ENCODE measurements at places on chromosomes 5 and 9. TPM values are rescaled to one million over a fixed set of nuclear protein-coding genes. Genes with fewer than 3 reads are reported as not detected.

The SMIM27 gene
- polyA plus RNA-seq = 74.6 TPM

The TMEM252 gene
- not detected for polyA plus RNA-seq

The CAVIN4 gene
- polyA plus RNA-seq = 0.11 TPM

The TAF1L gene
- not detected for polyA plus RNA-seq

The TICAM2 gene
- 1.6 TPM for polyA plus RNA-seq

The SPINK6 gene
- 2,131 TPM for polyA plus RNA-seq

The GAS1 gene
- polyA plus RNA-seq = 1.0 TPM

The SPINK1 gene
- not detected for polyA plus RNA-seq
